ENCODE measurements at places on chromosomes 1 and 21. TPM values are rescaled to one million over a fixed set of nuclear protein-coding genes. Genes with fewer than 3 reads are reported as not detected.

The DDI2 gene
- 46.2 TPM for total RNA-seq

The SH2D5 gene
- not detected for total RNA-seq

- no peaks in the 10 kb centered on the region for H3K4me1 ChIP-seq
- H3K27ac ChIP-seq: no peak overlapping the region
- no peak for DNase-seq
- H3K4me3 ChIP-seq: no peak overlapping the region
- no peaks in the 10 kb centered on the region for H3K27me3 ChIP-seq
Measured at GRCh38 chr1:230785636-230786384, 38.6 kb downstream of the CAPN9 start.

DNA sequence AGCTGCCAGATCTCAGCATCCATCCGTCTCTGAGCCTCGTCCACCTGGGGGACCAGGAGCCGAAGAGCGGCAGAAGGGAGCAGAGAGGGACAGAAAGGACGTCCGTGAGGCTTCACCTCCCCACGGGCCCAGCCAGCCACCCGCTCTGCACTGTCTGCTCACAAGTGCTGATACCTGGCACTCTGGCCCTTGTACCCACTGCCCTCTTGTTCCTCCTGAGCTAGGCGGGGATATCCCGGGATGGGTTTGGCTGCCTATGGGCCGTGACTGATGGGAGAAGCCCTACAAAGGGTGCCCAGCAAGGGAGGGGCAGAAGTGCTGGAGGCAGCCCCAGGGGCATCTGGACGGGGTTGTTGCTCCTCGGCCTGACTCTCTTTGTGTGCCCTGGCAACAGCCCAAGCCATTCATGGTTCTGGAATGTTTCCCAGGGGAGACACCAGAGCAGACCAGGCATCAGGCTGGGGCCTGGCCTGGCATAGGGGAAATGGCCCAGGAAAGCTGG, 57.6 kb downstream of the LDLRAD2 start:
- peak overlapping the region; percentile 4 for H3K27ac ChIP-seq
- H3K36me3 ChIP-seq: peaks cover 18% of the 10 kb centered on the region
- no peaks in the 10 kb centered on the region for H3K4me1 ChIP-seq
- H3K4me3 ChIP-seq: no peak overlapping the region

- DNase-seq: no peak
- H3K27ac ChIP-seq: no peak overlapping the region
- no peaks in the 10 kb centered on the region for H3K4me1 ChIP-seq
- no peak overlapping the region for H3K4me3 ChIP-seq
- H3K36me3 ChIP-seq: no peaks in the 10 kb centered on the region
Measured at GRCh38 chr1:56331892-56332567, 247.3 kb downstream of the PLPP3 start.

DNA sequence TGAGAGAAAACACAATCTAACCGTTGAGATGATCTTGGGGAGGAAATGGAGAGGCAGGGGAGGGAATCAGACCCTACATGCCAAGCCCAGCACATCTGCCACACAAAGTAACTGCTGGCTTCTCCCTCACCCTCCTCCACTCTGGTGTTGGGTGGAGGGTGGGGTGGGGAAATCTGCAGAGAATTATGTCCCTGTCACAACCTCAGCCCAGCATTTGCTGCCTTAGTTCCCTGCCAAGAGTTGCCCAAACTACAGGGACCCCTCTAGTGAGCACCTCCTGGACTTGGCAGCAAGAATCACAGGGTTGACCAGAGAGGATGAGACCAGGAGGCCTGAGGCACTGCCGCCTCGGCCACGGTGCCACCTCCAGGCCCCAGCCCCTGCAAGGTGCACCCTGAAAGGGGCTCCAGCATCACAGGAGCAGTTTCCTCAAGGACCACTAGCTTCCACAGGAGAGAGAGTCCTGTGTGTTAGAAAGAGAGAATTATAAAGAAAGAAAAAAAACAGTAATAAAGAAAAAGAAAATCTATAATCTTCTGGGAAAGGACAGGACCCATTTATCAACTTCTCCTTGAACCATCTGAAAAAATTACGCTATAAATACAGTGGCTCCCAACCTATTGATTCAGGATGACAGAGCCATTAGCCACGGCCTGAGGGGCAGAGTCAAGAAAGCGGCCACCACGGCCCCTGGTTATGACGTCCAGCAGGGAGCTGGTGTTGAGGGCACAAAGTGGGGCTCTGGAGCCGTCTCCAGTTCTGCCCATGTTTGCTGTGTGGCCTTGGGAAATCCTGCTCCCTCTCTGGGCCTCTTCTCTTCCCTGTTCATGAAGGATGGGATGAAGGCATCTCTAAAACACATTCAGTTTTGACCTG, 451.7 kb downstream of the MATN1 start:
- DNase-seq: peak; percentile 58
- H3K4me1 ChIP-seq: no peaks in the 10 kb centered on the region
- no peak overlapping the region for H3K4me3 ChIP-seq
- H3K27me3 ChIP-seq: no peaks in the 10 kb centered on the region
- H3K27ac ChIP-seq: no peak overlapping the region
- H3K36me3 ChIP-seq: no peaks in the 10 kb centered on the region

DNA sequence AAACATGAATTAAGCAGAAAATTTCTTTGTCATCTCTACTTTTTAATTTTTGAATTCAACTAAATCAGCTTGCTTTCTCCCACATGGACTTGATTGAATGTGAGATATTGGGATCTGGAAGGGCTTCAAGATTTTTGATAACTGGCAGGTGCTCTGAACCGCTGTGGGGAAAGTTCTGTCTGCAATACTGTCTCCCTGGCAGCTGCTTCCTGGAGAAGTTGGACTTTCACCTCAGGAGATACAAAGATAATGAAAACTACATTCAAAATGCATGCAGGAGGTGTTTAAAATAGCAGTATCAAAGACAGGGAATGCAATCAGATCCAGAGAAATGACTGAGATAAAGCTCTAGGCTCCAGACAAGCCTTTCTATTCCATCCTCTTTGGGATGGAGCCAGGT, 338.3 kb downstream of the NEGR1 start:
- no peak for DNase-seq
- no peak overlapping the region for H3K27ac ChIP-seq
- no peaks in the 10 kb centered on the region for H3K36me3 ChIP-seq
- no peaks in the 10 kb centered on the region for H3K27me3 ChIP-seq

DNA sequence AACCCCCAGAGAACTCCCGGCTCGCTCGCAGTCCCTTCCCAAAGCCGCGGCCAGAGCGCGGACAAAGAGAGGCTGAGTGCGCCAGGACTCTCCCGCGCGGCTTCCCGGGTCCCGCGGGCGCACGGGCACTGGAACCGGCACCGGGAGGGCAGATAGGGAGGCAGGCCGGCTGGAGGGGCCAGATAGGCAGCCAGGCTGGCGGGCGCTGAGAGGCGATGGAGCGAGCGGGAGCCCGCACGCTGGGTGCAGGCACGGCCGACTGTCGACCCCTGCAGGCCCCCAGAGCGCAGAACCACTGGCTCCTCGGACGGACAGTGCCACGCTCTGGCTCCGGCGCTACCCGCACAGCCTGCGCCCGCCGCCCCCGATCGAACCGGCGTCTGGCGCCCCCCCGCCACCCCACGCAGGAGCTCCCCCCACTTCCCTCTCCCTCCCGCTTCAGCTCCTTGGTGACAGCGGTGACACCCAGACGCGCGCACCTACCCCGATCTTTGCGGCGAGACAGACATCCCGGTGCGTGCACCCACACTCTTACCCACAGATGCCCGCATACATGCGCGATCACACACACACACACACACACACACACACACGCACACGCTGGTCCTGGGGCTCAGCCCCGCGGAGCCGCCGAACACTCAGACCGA, 534 bp downstream of the SLC6A9 start:
- peak overlapping the region; percentile 91 for H3K4me3 ChIP-seq
- no peaks in the 10 kb centered on the region for H3K36me3 ChIP-seq
- peak overlapping the region; percentile 90 for H3K27ac ChIP-seq
- DNase-seq: peak; percentile 89
- peaks cover 5% of the 10 kb centered on the region for H3K4me1 ChIP-seq
- peaks cover 15% of the 10 kb centered on the region for H3K27me3 ChIP-seq

DNA sequence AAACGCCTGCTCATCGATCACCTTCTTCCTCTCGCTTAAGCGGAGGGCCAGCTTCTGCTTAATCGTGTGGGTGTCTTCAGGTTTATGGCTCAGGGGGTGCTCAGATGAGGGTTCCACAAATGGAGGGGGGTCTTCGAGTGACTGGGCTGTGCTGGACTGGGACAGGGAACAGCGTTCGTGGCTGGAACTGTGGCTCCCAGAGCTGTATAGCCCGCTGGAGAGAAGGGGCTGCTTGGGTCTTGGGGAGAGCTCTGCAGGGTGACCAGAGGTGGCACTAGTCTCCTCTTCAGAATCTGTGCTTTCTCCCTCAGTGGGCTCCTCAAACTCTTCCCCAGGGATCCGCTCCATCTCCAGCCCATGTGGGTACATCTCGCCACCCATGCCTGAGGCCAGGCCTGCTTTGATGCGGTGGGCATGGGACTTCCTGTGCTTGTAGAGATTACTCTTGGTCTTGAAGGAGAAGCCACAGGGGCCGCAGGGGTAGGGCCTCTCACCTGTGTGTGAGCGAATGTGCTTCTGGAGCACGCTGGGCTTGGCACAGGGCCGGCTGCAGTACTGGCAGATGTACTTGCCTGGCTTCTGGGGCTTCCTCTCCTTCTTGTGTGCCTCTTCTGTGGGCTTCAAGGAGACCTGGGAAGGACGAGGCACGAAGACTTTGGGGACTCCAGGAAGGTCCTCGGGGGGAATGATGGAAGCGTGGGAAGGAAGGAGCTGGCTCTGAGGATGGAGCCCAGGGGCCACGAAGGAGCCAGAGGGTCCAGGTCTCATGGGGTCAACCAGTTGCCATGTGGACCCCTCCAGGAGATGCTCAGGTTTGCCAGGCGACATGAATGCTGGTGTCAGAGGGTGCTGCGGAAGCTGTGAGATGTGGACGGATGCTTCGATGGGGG, 99.4 kb upstream of the EDN2 start:
- no peak overlapping the region for H3K27ac ChIP-seq
- H3K27me3 ChIP-seq: no peaks in the 10 kb centered on the region
- no peaks in the 10 kb centered on the region for H3K36me3 ChIP-seq
- peaks cover 8% of the 10 kb centered on the region for H3K4me1 ChIP-seq

The ATF3 gene
- 3.4 TPM for total RNA-seq

The SLC25A34 gene
- 3.7 TPM for total RNA-seq

DNA sequence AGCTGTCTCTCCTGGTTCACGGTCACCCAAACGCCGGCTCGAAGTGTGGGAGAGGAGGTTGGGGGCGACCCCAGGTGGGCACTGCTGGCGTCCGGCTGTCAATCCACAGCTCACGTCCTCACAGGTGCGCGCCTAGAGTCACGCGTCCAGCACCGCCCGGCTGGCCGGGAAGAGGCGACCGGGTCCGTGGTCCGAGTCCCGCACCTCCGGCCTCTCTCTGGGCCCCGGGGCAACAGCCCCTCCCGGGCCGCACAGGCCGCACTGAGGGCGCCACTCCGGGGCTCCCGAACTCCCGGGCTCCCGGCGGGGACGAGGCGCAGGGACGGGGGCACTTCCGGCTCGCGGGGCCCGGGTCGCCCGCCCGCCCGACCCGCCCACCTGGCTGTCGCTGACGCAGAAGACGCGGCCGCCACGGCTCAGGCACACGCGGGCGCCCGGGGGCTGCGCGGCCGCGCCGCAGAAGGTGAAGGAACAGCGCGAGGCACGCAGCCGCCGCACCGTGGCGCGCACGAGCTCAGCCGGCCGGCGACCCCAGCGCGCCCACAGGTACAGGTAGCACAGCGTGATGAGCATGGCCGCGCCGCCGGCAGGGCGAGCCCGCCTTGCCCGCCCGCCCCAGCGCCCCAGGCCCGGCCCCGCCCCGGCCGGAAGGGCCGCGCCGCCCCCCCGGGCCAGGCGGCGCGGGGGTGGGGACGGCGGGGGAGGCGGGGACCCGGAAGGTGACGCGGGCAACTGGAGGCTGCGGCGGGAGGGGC, at the start of gene HLCS:
TSS of gene HLCS (minus strand) at position 604 of the 755 bp plus-strand sequence. CDS start at position 573, 31 bp downstream.
- H3K27ac ChIP-seq: peak within 1 kb of the TSS; percentile 83
- H3K4me3 ChIP-seq: peak within 1 kb of the TSS; percentile 59
- peak; percentile 92 for DNase-seq
- peaks cover 5% of the 10 kb centered on the region for H3K36me3 ChIP-seq
- peaks cover 19% of the 10 kb centered on the region for H3K4me1 ChIP-seq
- no peaks in the 10 kb centered on the region for H3K27me3 ChIP-seq

DNA sequence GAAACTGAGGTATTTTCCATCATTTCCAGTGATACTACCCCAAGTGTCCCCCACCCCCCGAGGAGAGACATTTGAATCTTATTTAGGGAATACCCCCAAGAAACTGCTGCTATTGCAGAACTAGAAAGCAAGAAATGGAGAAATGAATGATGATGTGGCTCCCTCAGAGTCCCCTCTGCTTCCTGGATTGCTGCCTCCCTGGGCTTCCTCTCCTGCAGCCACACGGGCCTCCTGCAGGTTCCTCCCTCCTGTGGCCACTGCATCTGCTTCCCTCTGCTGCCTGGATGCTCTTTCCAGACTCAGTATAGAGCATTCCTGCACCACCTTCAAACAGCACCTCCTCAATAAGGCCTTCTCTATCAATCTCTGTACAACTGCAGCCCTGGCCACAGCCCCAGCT, 69.3 kb downstream of the SLC25A24 start:
- peaks cover 5% of the 10 kb centered on the region for H3K36me3 ChIP-seq
- DNase-seq: no peak
- H3K27me3 ChIP-seq: no peaks in the 10 kb centered on the region
- H3K4me3 ChIP-seq: no peak overlapping the region
- H3K4me1 ChIP-seq: peaks cover under 1% of the 10 kb centered on the region
- H3K27ac ChIP-seq: no peak overlapping the region

DNA sequence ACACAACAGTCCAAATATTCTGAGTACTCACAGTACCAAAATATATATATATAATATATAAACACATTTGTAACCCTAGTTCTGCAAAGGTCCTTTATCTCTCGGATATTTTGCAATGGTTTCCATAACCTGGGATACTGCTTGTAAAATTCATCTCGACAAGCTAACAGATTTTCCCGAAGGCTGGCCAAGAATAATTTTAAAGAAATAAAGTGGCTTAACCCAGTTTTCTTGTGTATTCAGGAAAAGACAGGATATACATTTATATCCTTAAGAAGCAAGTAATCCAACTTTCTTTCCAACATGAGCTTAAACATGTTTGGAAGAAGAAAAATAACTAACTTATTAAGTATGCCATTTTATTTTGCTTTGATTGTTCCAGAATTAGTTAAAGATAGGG, 348.7 kb upstream of the RUNX1 start:
- H3K27me3 ChIP-seq: no peaks in the 10 kb centered on the region
- no peak overlapping the region for H3K4me3 ChIP-seq
- H3K36me3 ChIP-seq: no peaks in the 10 kb centered on the region
- no peaks in the 10 kb centered on the region for H3K4me1 ChIP-seq
- no peak overlapping the region for H3K27ac ChIP-seq
- no peak for DNase-seq
